SJSA1 (cell line): ENCODE measurements at places on chromosomes 4 and X. TPM values are rescaled to one million over a fixed set of nuclear protein-coding genes. Genes with fewer than 3 reads are reported as not detected.

The PRMT9 gene
- 7.4 and 7.8 TPM in 2 replicates for total RNA-seq

DNA sequence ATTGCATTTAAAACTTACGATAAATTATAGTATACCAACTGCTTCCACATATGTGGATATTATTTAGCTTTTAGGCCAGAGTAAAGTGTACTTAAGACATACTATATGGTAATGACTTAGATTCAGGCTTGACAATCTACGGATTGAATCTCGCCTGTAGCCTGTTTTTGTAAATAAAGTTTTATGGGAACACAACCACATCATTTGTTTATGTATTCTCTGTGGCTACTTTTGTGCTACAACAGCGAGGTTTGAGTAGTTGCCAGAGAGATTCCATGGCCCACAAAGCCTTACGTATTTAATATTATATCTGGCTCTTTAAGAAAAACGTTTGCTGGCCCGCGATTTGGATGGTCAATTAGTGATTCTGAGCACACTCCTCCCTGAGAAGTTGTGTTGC, 37.6 kb downstream of the HHIP start:
- H3K36me3 ChIP-seq, result no peaks in the 10 kb centered on the region
- no peak for DNase-seq
- no peak overlapping the region for H3K27ac ChIP-seq
- peaks cover 6% of the 10 kb centered on the region for H3K4me1 ChIP-seq

GRCh38 chr4:55396308-55397125, 760 bp downstream of the TMEM165 start:
- DNase-seq, result peak; percentile 68
- H3K27ac ChIP-seq, result peak overlapping the region; percentile 83
- H3K4me3 ChIP-seq, result peak overlapping the region; percentile 95
- H3K4me1 ChIP-seq, result peaks cover 19% of the 10 kb centered on the region

DNA sequence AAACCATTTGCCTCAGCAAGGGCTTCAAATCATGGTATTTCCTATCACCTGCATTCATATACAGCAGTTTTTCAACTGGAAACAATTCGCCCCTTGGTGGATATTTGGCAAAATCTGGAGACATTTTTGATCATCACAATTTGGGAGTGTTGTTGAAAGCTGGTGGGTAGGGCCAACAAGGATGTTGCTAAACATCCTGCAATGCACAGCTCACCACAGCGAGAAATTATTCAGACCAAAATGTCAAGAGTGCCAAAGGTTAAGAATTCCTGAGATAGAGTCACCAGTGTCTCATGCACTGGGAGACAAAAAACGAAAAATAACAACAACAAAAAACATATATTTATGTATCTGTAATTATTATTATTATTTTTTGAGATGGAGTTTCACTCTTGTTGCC, 435.2 kb upstream of the CTSO start:
- H3K36me3 ChIP-seq, result no peaks in the 10 kb centered on the region
- DNase-seq, result no peak
- no peak overlapping the region for H3K27ac ChIP-seq
- H3K4me3 ChIP-seq, result no peak overlapping the region
- H3K27me3 ChIP-seq, result no peaks in the 10 kb centered on the region
- no peaks in the 10 kb centered on the region for H3K4me1 ChIP-seq

DNA sequence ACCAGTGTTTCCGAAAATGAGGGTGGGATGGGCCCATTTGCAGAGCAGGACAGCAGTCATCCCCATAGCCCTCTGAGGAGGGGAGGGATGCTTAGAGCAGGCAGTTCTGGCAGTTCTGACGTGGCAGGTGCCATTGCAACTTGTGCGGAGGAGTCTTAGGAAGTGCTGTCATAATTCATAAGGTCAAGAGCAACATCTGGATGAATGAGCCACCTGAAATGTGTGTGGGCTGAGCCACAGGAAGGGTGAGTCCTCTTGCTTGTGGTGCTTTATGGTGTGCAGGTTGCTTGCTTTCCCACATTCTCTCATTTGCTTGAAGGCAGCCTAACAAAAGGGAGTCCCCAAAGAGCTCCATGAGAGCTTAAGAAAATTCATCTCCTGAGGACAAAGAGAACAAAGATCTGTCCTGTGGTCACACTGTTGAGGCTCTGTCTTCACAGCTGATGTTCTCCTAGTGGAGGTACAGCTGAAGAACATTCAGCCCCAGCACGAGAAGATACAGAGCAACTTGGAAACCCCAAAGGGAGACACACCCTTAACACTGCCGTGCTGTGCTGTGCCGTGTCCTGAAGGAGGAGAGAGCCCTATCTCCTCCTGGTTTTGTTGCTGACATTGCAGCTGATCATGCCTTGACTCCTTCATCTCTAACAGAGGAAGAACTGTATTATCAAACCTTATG, 60.3 kb downstream of the DLG3 start:
- H3K27me3 ChIP-seq, result no peaks in the 10 kb centered on the region
- peaks cover 7% of the 10 kb centered on the region for H3K4me1 ChIP-seq
- H3K36me3 ChIP-seq, result no peaks in the 10 kb centered on the region
- DNase-seq, result no peak
- no peak overlapping the region for H3K27ac ChIP-seq

DNA sequence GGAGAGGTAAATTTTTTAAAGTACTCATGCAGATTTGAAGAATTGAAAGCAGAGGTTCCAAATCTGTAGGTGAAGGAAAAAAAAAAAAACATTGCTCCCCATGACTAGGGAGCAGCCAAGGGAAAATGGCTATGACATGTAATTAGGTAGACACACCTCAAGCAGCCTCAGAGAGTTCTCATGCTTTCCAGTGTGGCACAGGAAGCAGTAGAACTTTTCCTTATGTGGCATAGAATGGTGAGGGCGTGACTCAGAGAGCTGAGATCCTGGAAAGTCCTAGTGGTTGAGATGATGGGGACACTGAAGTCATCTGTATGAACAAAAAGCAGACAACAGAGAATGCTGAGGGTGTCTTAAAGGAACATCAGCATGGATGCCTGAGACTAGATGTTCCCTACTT, 148.6 kb upstream of the NWD2 start:
- H3K27me3 ChIP-seq, result no peaks in the 10 kb centered on the region
- no peak for DNase-seq
- H3K36me3 ChIP-seq, result no peaks in the 10 kb centered on the region

- peaks cover 22% of the 10 kb centered on the region for H3K4me1 ChIP-seq
- no peak overlapping the region for H3K4me3 ChIP-seq
- no peak overlapping the region for H3K27ac ChIP-seq
- no peaks in the 10 kb centered on the region for H3K36me3 ChIP-seq
- DNase-seq, result no peak
Observed at GRCh38 chr4:79854856-79855502, 218.1 kb downstream of the ANTXR2 start.

The MORC4 gene
- total RNA-seq, result 28.7 and 34.5 TPM in 2 replicates

DNA sequence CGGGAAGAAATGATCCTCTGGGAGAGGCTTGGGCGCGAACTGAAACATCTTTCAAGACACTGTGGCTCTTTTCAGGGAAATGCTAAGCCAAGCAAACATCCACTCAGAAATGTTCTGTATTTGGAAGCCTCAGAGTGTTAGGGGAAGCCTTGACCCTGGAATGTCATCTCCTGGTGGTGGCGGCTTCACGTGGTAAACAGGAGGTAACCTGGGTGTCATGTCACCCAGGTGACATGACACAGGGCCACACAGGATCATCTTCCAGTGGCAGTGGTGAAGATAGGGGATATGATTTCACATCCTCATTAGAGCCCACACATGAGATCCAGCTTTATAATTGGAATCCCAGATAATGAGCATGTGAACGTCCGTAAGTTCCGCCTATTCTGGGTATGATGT, 140.0 kb downstream of the TBL1X start:
- no peaks in the 10 kb centered on the region for H3K4me1 ChIP-seq
- H3K4me3 ChIP-seq, result no peak overlapping the region
- no peak for DNase-seq
- H3K27ac ChIP-seq, result no peak overlapping the region
- no peaks in the 10 kb centered on the region for H3K27me3 ChIP-seq
